ENCODE measurements at places on chromosomes 11 and 22.

DNA sequence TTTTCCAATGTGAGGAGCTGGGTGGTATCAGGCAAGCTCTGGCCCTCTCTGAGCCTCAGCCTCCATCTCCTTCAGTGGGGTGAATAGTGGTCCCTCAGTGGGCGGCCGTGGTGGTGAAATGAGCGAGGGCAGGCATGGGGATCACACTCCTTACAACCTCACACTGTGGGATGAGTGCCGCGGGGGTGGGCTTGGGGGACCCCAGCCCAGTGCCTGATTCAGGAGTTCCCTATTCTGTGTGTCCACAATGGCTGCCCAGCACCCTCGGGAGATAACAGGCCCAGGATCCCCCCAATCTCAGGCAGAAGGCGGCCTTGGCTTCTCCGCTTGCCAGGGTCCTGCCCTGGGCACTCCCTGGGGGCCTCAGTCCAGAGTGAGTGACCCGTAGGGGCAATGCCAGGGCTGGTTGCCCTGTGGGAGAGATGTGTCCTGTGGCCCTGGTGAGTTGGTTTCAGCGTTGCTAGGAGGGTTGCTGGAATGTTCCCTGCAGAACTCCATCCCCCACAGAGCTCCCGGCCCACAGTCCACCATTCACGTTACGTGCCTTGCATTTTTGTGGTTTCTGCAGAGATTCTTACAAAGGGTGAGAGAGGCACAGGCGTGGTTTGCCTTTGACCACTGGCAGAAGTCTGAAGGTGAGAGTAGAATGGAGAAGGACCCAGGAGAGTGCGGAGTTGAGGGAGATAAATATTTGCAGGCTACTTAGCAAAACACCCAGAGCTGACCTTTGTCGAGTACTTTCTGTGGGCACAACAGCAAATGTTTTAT is 2.9 kb downstream of the ALDH3B1 start:
- no peak for DNase-seq

DNA sequence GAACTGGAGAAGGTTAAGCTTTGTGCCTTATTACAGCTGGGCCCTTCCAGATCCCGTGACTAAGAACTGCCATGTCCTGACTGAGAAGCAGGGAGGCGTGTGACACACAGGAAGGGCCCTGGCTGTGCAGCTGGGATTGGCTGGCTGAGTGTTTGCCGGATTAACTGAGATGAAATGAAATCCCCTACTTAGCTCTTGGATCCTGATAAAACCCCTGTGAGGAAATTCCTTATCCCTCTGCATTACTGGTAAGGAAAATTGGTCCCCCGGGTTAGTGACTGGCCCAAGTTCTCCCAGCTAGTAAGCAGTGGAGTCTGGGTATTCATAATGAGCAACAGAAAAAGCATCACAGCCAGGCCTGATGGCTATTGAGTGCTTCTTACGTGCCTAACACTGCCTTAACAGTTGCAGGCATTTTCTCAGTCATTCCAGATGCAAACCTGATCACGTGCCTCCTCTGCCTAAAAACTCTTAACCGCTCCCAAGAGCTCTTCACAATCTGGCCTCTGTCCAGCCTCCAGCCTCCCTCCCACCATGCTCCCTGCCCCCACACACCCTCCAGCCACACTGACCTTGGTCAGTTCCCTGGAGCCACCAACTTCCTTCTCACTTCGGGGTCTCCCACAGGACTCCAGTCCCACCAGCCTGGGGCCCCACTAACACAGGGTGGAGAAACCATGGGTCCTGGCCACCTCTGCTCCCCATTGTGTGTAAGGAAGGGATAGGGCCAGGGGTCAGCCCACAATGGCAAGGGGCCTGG is 37.8 kb downstream of the ARRB1 start:
- no peak for DNase-seq

GRCh38 chr22:48445113-48445827 is 1382.4 kb downstream of the BRD1 start:
- DNase-seq: no peak

GRCh38 chr11:111540114-111540936 is at the start of gene LAYN:
TSS of gene LAYN (plus strand) at chr11:111540720. CDS start at chr11:111540844, 124 bp downstream.
- DNase-seq: peak; percentile 32

Data from stimulated activated CD8-positive, alpha-beta memory T cell treated with anti-CD3 and anti-CD28 coated beads, Interleukin-2, amount 100 ng/mL, for 48 hours (primary cell).